ENCODE measurements at places on chromosomes 2 and 18. TPM values are rescaled to one million over a fixed set of nuclear protein-coding genes. Genes with fewer than 3 reads are reported as not detected.

RESP18 gene
- total RNA-seq, result not detected

CAPN14 gene
- 191 TPM for total RNA-seq

PRLH gene
- total RNA-seq, result not detected

DUSP19 gene
- 1.2 TPM for total RNA-seq

CIDEA gene
- total RNA-seq, result 0.80 TPM

All from esophagus mucosa (tissue), 1 donor.